ENCODE measurements at places on chromosomes 6 and 20.

GRCh38 chr20:17584689-17585088 is 14.8 kb downstream of the DSTN start:
- ATAC-seq, result no peak

GRCh38 chr20:32753731-32754130 is 8.5 kb upstream of the DNMT3B start:
- ATAC-seq, result no peak

DNA sequence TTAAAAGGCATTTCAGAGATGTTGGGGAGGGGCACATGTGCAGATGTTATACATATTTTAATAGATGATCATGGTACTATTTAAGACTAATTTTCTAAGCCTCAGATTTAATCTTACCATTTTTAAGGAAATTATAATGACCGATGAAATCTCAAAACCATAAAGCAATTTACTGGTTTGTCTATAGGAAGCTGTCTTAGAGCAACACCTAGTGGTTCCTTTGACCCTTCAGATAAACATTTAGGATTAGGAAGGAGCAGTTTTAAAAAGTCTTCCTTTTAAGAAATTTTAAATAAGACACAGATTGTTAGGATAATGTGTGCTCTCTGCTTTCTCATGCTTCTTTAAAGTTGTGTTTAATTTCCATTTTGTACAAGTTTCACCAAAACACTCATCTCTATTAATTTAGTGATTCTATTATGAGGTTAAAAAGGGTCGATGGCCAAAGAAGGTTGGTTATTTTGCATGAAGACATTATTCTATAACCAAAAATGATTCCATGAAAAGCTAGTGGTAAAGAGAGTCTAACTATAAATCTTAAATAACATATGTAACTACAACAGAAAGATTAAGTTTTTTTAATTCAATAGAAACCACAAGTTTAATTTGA is 376.4 kb downstream of the HACE1 start:
- ATAC-seq, result no peak

GRCh38 chr6:49423817-49424216 is 39.2 kb downstream of the MMUT start:
- ATAC-seq, result no peak

DNA sequence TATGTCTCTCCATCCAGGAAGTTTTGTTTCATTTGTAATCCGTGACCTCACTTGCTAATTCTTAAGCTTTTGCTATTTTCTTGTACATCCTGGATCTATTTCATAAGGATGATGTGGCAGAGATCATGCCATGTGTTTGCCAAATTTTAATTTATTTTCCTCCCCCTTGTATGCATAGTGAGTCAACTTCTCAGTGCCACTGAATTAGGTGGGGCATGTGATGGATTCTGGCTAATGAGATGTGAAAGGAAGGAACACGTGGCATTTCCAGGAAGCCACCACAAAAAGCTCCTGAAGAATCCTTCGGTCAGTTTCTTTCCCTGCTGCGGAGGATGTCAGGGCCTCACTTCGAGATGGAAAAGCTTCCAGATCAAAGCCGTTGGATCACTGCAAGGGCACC is 86.2 kb upstream of the PRL start:
- no peak for ATAC-seq

DNA sequence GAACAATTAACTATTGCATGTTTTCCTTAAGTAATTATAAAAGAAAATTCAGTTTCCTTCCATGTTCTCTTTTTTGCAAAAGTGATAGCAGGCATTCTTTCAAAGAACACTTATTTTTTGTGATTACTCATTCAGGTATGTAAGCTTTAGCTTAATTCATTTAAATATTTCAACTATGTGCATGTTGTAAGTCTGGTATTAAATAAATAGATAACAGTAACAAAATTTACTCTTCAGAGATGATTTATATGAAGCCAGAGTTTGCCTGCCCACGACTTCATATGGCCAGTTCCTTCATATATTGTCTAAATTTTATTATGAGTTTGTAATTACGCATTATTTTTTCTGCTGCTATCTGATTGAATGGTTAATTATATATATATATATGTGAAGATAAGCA is 110.9 kb downstream of the ADGRG6 start:
- no peak for ATAC-seq

GRCh38 chr6:20148433-20148832 is 63.8 kb downstream of the MBOAT1 start:
- no peak for ATAC-seq

- ATAC-seq, result no peak
Observed at GRCh38 chr20:59069026-59069425, 26.4 kb upstream of the PRELID3B start.

DNA sequence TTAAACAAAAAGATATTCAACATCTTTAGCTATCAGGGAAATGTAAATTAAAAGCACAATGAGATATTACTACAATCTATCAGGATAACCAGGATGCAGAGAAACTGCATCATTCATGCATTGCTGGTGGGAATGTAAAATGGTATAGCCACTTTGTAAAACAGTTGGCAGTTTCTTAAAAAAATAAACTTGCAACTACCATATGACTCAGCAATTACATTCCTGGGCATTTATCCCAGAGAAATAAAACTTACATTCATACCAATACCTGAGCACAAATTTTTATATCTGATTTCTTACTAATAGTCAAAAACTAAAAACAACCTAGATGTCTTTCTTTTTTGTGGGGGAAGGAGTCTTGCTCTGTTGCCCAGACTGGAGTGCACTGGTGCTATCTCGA is 190.3 kb upstream of the TAB2 start:
- ATAC-seq, result no peak

- ATAC-seq, result no peak
Observed at GRCh38 chr6:7578931-7579330, 11.1 kb upstream of the SNRNP48 start.

GRCh38 chr20:12318043-12318442 is 400.4 kb downstream of the BTBD3 start:
- ATAC-seq, result no peak

DNA sequence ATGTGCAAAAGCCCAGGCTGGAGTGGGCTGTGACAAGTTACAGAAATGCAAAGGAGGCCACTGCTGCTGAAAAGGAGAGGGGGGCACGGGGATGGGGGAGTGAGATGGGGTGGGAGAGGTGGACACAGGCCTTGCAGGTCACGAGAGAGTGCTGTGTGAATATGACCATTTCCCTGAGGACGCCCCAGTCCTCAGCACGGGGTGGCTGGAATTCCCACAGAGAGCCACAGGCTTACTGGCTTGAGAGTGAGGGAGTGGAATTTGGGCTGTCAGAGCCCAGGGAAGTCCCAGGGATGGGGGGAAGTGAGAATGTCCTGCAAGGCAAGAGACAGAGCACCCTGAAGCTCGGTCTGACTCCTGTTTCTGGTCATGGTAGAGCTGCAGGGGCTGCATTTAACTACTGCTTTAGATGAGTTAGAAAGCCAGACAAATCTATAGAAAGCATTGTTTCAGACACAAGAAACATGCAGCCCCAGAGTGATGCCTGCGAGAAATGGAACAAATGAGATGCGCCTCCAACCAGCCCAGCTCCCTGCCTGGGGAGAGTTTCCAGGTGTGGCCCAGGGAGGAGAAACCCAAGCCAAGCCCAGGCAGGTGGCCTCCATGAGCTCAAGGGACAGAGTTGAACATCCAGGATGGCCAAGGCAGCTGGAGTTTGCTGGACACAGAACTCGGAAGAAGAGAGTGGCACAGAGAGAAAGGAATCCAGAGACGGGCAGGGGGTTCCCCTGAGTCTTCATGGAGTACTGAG is 30.5 kb downstream of the NPEPL1 start:
- no peak for ATAC-seq

DNA sequence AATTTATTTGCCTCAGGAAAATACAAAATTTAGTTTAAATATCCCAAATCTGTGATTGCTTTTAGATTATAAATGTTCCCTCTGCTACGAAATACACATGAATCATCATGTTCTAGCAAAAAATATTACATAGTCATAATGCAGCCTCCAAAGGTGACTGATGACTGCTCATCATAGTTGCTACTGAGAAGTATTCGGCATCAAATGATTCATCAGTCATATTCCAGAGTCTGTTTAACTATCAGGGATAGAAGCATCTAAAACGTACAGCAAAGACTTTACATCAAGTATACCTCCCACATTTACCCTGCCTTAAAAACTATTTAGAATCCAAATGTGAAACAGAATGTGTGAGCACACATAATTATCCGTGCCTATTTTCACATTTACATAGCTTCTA is 626.0 kb downstream of the CDH26 start:
- ATAC-seq, result no peak

- ATAC-seq, result no peak
Observed at GRCh38 chr6:142303176-142303533, 1.3 kb downstream of the ADGRG6 start.

DNA sequence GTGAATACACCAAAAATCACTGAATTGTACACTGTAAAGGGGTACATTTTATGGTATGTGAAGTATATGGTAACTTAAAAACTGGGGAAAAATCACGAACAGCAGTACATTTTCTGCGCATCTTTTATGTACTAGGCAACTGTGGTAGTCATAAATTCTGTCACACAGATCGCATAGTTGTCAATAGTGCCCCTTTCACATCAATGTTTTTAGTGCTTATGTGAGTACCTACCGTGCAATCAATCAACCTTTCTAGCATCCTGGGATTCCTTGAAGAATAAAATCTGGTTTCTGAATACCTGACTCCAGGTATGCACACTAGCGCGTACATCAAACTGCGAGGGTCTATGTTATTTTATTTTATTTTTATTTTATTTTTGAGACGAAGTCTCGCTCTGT is 637 bp upstream of the RPF2 start:
- ATAC-seq, result no peak

- no peak for ATAC-seq
Observed at GRCh38 chr6:113623129-113623528, 234.0 kb upstream of the MARCKS start.

DNA sequence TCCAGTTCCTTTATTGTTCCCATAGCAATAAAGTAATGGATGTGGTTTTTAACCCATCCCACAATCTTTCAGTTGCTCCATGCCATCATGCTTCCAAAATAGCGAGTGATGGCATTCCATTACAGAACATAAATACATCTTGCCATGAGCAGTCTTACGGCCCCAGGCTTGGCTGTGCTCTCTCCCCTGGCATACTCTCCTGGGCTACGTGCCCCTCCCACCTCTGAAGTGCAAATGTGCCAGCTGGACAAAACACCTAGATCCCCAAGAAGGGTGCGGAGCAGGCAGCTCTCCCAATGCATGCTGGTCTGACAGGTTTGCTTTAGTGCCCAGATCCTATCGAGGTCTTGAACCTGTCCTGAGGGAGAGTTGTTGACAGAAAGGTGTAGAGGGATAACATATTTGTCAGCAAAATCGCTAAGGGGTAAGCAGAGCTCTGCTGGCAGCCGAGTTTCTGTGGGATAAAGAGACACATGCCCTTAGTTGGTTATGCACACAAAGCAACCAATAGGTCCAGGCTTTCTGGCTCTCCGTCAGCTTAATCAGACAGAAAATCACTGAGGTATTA is 43.9 kb upstream of the PAX1 start:
- ATAC-seq, result no peak

- no peak for ATAC-seq
Observed at GRCh38 chr6:15158821-15159619, 86.8 kb upstream of the JARID2 start.

GRCh38 chr6:47759364-47759763 is 22.5 kb upstream of the OPN5 start:
- no peak for ATAC-seq

DNA sequence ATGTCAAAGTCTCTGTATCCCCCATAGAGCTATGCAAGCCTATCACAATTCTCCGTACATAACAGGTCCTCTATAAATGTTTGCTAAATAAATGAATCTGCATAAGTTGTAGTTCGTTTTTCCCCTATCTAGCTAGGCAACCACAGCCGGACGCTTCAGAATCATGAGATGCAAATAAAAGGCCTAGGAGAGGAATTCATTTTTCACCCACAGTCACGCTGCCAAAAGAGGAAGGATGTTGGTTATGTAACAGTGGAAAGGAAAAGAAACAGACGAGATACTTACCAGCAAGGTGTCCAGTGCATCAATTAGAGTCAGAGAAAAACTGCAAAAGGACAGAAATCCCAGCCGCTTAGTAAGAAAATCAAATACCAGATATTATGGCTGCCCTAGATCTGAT is 2.4 kb downstream of the EDEM2 start:
- no peak for ATAC-seq

DNA sequence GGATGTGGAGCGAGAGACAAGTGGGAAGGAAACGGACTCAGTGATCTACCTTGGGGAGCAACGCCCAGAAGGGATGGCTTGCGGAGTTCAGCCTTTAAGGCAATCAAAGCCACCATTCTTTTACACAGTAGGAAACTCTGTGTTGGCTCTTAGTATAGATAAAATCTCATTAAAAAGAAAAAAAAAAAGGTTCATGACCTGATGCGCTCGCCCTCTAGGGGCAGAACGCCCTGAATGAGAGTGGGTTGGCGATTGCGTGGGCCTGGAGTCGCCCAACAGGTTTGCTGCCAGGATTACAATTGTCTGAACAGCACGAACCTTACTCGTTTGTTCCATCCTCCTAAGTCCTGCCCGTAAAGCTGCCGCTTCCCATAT is 1.2 kb downstream of the TPD52L1 start:
- peak; percentile 34 for ATAC-seq

GRCh38 chr6:42644211-42644610 is 78.2 kb downstream of the PRPH2 start:
- no peak for ATAC-seq

GRCh38 chr6:34022250-34022872 is 123.5 kb downstream of the GRM4 start:
- no peak for ATAC-seq

DNA sequence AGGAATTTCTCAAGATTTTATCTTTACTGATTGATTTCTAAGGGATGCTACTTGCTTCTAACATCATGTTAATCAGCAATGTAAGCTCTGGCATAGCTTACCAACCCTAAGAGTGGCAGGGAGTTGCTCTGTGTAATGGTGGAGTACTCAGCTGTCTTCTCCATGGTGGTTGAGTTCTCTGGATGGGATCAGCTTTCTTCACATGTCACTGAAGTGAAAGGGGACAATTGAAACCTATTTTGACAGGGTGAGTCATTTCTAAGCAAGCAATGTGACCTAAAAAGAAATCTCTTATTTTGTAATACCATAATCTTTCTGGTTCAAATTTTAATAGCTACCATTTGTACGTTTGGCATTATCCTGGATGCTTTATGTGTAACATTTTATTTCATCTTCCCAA is 430.4 kb downstream of the GJA1 start:
- ATAC-seq, result no peak
